NCI-H146 (cell line): ENCODE measurements at places on chromosomes 1 and 21.

DNA sequence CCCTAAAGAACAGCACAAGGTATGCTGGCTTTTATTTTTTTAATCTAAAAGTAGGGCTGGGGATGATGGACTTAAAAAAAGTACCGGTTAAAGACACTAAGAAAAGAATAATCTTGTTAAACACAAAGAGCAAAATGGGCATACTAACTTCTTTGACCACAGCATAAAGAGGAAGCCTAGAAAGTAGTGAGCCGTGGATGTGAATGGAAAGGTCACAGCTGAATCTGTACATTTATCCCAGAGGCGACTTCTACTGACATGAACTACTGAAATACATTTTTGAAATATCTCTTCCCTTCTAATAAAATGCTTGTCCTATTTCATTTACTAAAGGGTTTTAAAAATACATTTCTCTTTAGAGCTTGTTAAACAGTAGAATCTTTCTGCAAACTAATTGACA is 140.7 kb downstream of the SLC45A1 start:
- DNase-seq: no peak

DNA sequence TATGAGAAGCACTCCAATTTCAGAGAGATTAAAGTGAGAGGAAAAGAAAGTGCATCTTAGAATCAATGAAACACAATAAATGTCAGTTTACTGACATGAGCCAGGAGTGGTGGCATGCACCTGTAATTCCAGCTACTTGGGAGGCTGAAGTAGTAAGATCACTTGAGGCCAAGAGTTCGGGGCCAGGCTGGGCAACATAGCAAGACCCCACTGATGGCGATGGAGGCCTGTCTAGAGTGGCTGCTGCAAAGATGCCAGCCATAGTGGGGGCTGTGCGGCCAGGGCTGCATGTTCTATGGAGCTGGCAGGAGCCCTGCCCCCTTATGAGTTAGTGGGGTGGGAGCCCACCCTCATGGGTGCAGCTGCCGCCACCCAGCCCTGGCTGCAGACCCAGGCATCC is 27.3 kb downstream of the ZCCHC17 start:
- DNase-seq: no peak

- no peak for DNase-seq
Observed at GRCh38 chr1:230796626-230797025, 49.4 kb downstream of the CAPN9 start.

DNA sequence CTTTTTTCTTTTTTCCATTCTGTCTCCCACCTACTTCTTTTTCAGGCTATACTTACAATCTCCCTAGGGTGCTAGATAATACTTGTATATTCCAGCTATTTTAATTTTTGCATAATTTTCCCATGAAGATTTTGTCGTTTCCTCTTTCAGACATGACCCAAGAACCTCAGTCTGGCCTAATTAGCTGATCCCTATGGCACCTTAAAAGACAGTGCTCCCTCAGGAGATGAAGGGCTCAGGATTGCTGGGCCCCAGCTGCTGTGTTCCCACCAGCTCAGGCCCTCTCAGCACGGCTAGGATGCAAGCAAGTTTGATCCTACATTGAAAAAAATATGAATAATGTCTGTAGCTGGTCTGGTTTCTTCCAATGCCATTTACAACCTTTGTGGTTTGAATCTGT is 55.0 kb upstream of the RGS5 start:
- DNase-seq: no peak

GRCh38 chr1:37755290-37755689 is 9.6 kb downstream of the EPHA10 start:
- no peak for DNase-seq

- DNase-seq: peak; percentile 80
Observed at GRCh38 chr1:230735447-230735846, 11.7 kb upstream of the CAPN9 start.

- no peak for DNase-seq
Observed at GRCh38 chr1:173669491-173669941, at the start of gene ANKRD45. TSS of gene ANKRD45 (minus strand) at chr1:173669851. CDS start at chr1:173659418, 10,433 bp downstream.
